ENCODE measurements at places on chromosomes 3 and 15.
A peak's percentile ranks its signal among the peaks of the same experiment; 100 is the strongest.

DNA sequence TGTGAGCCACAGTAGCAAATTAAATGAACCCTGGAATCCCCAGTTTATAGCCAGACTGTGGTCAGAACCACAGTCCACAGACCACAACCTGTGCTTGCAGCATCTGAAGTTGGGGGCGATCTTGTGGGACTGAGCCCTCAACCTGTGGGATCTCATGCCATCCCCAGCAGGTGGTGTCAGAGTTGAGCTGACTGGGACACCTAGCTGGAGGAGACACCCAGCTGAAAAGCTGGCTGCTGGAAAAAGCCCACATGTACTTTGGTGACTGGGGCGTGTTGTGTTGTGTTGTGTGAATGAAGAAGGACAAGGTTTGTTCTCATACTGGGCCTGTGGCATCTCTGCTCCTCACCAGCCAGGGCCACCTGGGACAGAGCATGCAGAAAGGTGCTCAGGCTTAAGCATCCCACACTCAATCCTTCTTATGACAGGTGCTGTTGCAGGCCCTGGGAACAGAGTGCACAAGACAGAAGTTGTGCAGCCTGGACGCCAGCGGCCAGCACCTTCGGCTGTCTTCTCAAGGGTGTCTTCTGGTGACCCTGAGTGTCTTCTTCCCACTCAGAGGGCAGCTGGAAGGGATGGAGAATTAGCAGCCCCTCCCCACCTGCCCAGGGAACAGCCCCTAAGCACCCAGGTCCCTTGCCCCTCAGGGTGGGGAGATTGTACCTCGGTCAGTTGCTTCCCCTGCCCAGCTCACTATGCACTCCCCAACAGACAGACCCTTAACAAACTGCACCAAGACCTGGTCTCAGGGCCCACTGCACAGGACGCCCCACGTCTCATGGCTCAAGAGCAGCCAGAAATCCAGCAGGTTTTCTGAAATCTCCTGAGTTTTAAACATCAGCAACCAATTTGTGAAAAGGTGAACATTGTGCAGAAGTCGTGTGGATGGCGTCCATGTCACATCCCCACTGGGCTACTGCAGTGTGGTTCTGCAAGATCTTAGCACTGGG is 2.2 kb upstream of the UROC1 start:
- no peak for DNase-seq

GRCh38 chr15:38389924-38390542 is 63.9 kb upstream of the FAM98B start:
- DNase-seq, result peak; percentile 67

GRCh38 chr3:150396491-150396890 is 11.6 kb upstream of the TSC22D2 start:
- no peak for DNase-seq

GRCh38 chr3:112384769-112385168 is 51.8 kb downstream of the CD200 start:
- no peak for DNase-seq

DNA sequence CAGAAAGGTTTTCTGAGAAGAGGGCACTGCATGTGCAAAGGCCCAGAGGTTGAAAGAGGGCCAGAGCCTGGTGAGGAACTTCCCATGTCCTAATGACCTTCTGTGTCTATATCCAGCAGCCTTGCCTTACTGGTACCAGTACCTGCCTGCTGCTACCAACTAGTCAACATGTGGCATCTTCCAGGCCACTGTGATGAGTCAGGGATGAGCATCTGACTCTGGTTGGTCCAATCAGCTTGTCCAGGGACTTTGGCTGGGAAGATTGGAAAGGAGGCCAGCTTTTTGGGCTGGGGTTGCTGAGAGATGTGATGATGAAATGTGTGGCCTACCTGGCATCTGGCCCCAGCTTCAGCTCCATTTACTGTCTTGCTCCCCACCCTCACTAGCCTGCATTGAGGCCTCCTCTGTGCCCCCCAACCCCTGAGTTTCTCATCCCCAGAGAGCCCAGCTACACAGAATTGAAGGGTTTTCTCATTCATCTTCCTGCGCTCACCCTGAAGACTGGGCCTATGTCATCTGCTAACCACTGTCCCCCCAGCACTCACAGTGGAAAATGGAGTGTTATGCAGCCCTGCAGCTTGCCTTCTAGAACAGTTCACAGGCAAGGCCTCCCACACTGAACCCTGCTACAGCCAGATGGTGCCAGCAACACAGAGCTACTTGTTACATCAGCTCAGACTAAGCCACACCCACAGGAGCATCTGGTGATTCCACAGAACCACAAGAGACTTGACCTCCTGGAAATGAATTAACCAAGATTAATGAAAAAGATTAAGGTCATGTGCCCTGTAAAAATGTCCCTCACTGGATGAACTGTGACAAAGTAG is 1.3 kb upstream of the TWF2 start:
- peak; percentile 92 for DNase-seq

DNA sequence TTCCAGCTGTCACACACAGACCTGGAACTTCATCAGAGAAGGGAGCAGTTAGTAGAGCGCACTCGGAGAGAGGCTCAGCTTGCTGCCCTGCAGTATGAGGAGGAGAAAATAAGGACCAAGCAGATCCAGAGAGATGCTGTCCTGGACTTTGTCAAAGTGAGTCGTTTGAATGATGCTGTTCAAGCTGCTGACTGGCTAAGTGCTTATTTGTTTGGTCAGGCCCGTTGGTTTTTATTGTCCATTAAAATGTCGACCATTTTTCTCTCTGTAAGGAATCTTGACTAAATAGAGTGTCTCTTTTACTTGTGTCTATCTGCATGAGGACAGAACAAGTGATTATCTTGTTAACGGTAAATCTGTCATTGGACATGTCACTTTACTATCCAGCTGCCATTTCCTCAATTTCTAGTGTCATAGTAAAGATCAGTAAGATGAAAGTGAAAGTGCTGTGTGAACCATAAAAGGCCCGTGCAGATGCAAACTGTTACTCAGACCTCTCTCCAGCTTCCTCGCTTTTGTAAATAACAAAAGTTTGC is 56.9 kb downstream of the LRCH3 start:
- peak; percentile 41 for DNase-seq

GRCh38 chr3:16085884-16086608 is 88.4 kb upstream of the GALNT15 start:
- no peak for DNase-seq

DNA sequence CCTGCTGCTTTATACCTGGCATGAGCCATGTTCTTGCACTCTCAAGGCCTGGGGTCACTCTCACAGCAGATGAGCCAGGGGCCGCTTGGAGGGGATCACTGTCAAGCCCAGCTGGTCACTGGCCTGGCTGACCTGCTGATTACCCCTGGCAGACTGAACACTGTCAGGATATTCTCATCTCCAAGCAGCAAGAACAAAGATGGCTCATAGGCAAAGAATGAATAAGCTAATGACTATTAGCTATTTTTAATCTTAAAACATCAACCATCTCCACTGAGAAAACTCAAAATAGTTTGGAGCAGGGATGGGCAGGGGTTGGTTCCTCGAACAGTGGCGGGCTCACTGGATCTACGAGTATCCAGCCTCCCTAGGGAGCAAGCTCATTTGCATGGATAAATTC is 64.4 kb upstream of the ACAN start:
- no peak for DNase-seq
